Activated naive CD4-positive, alpha-beta T cell treated with anti-CD3 and anti-CD28 coated beads for 36 hours (primary cell): ENCODE measurements at places on chromosomes 5 and 9. TPM values are rescaled to one million over a fixed set of nuclear protein-coding genes. Genes with fewer than 3 reads are reported as not detected.

The PCDHAC1 gene
- not detected for total RNA-seq

The CDKN2B-AS1 gene
- total RNA-seq, result not detected

The BHMT2 gene
- not detected for total RNA-seq

The C5orf58 gene
- not detected for total RNA-seq

The C9orf50 gene
- not detected for total RNA-seq

The FKBP15 gene
- 14.7 TPM for total RNA-seq

DNA sequence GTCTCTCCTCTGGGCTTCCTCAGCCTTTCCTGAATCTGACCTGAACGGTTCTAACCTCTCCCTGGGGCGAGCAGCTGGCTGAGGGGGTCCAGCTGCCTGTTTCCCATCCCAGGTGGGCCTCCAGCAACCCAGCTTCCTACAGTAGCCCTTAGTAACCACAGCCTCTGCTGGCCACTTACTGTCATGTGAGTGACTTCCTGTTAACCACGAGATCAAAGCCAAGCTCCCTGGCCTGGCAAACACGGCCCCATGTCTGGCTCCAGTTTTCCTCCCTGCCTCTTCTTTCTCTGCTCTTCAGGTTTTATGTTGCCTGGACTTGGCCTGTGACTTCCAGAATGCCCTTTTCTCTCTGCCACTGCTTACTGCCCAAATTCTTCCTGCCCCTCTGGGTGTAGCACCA is 47.2 kb upstream of the DAB2IP start:
- peaks cover 37% of the 10 kb centered on the region for H3K27me3 ChIP-seq
- H3K27ac ChIP-seq, result no peak overlapping the region
- DNase-seq, result no peak
- H3K4me1 ChIP-seq, result peaks cover 3% of the 10 kb centered on the region
- no peak overlapping the region for H3K4me3 ChIP-seq
- no peaks in the 10 kb centered on the region for H3K36me3 ChIP-seq

DNA sequence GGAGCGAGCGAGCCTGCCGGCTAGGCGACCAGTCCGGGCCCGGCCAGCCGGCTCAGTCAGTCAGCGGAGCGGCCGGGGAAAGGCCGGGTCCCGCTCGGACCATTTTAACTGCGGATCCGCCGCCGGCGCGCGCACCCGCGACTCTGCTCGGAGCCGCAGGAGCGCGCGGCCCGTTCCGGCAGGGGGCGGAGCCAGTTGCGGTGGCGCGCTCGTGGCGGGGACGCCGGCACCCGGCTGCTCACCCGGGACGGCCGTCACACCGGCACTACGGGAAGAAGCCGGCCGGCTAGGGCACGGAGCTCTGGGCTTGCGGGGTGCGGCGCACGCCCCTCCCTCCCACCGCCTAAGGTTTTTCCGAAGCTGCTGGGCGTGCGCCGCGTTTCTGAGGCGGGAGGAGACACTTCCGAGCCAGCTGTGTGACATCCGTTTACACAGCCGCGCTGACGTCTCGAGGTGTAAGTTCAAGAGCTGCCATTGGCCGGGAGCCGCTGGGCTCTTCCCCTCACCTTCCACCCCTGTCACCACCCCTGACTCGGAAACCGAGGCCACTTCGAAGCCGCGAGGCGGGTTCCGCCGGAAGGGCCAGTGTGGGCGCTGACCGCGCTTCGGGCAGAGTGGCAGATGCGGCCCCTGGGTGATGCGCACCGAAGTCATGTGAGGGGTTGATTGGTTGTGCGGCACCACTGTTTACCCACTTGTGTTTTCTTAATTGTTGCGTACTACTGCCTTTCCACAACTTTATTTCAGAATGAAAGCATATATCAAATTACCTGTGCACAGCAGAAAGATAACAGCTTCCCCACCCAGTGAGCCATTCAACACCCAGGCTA is at the start of gene FBXL17:
Gene FBXL17, minus strand, starts transcription at position 145 of the 830 bp plus-strand sequence.
- peak within 1 kb of the TSS; percentile 82 for H3K4me3 ChIP-seq
- H3K36me3 ChIP-seq, result peaks cover 12% of the 10 kb centered on the region
- no peaks in the 10 kb centered on the region for H3K27me3 ChIP-seq

DNA sequence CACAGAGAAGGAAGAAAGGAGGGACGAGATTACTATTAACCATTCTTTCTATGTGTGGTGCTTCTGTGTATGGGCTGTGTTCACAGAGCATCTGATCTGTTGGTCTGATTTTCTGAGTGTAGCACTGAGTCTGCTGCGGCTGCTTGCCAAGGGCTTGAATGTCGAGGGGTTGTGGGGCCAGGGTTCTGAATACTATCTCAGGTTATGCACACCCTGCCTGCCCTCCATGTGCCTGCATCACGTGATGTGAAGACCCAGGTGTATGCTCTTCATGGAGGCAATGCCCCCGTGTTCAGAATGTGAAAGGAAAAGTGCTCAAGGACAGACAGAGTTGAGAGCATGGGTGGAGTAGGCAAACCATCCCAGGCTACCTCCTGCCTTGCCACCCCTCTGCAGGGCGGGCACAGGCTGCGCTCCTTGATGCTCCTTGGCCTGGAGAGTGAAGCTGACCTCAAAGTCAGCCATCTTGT is 254.9 kb downstream of the FANCC start:
- no peaks in the 10 kb centered on the region for H3K4me1 ChIP-seq
- no peak overlapping the region for H3K27ac ChIP-seq
- no peaks in the 10 kb centered on the region for H3K27me3 ChIP-seq
- no peak for DNase-seq

DNA sequence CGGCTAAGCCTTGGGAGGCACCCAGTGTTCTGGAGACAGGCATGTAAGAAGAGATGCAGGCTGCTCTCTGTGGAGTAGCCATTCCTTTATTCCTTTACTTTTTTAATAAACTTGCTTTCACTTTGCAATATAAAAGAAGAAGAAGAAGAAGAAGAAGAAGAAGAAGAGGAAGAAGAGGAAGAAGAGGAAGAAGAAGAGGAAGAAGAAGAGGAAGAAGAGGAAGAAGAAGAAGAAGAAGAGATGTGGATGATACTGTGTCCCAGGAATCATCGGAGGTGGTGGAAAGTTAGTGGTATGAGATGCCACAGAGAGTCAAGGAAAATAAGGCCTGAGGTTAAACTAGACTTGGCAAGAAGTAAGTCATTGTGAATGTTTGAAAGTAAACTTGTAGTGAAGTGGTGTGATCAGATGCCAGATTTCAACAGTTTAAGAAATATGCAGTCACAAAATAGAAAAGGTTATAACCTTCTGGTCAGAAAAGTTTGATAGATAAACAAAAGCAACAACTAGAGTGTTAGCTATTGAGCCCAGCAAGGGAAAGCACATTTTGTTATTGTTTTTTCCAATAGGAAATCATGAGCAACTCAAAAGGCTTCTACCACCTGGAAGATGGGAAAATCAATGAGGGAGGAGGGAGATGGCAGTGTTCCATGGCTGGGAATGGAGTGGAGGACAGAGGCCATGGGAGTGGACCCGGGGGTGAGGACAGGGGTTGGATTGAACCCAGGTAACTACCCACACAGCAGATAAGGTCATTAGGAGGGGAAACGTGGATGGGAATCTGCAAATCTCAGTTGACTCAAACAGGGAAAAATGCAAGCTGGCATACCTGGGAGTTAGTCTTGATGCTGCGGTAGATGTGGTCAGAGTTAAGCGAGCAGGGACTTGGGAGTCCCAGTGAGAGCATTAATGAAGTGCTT is 16.8 kb downstream of the AOPEP start:
- DNase-seq, result no peak
- no peaks in the 10 kb centered on the region for H3K27me3 ChIP-seq
- H3K4me1 ChIP-seq, result no peaks in the 10 kb centered on the region
- peaks cover 31% of the 10 kb centered on the region for H3K36me3 ChIP-seq
- no peak overlapping the region for H3K27ac ChIP-seq

DNA sequence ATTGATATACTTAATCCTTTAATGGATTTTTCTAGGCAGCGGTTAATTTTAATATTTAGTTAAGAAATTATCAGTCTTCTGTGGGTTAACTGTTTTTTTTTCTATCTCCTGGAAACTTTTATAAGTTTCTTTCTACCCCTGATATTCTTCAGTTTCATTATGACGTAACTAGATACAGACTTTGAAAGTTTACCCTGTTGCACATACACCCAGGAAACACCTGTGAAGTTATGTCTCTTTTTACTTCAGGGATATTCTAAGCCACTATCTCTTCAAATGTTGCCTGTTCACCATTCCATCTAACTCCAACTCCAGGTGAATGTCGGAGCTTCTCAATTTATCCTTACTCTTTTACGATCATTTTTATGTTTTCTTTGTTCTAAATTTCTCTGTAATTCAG is 329.0 kb downstream of the ICE1 start:
- no peak overlapping the region for H3K4me3 ChIP-seq
- DNase-seq, result no peak
- H3K27ac ChIP-seq, result no peak overlapping the region
- no peaks in the 10 kb centered on the region for H3K36me3 ChIP-seq

DNA sequence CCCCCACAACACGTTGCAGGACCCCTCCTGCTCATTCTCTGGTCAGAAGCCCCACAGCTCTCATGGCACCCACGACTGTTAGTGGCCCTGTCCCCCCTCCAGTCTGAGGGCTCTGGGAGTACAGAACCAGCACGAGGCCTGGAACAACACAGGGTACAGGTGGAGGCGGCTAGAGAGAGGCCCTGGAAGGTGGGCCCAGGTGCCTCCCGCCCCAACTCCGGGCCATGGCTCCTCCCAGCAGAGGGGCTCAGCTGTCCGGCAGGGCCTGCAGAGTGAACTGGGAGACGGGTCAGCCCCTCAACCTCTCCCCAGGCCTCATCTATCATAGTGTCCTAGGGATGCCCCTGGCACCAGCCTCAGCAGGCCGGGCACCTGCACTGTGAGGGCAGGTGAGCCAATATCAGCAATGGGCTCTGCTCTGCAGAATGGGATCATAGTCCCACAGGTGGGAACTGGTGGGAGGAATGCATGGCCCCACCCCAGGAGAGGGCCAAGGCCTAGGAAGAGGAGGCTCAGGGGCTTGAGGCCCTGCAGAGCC is 58.6 kb downstream of the BARX1 start:
- no peaks in the 10 kb centered on the region for H3K27me3 ChIP-seq
- peak; percentile 2 for DNase-seq
- H3K4me3 ChIP-seq, result no peak overlapping the region
- H3K4me1 ChIP-seq, result peaks cover 23% of the 10 kb centered on the region
- H3K27ac ChIP-seq, result no peak overlapping the region

GRCh38 chr5:94471521-94471920 is 146.9 kb downstream of the KIAA0825 start:
- no peaks in the 10 kb centered on the region for H3K36me3 ChIP-seq
- no peak for DNase-seq
- no peaks in the 10 kb centered on the region for H3K27me3 ChIP-seq

- DNase-seq, result no peak
- H3K27ac ChIP-seq, result no peak overlapping the region
- H3K36me3 ChIP-seq, result no peaks in the 10 kb centered on the region
Measured at GRCh38 chr9:134100040-134100439, 32.2 kb upstream of the BRD3 start.

- no peak overlapping the region for H3K27ac ChIP-seq
- H3K4me3 ChIP-seq, result no peak overlapping the region
- H3K36me3 ChIP-seq, result peaks cover 12% of the 10 kb centered on the region
- DNase-seq, result no peak
- peaks cover 5% of the 10 kb centered on the region for H3K4me1 ChIP-seq
Measured at GRCh38 chr9:94097788-94098414, 13.6 kb downstream of the PTPDC1 start.

DNA sequence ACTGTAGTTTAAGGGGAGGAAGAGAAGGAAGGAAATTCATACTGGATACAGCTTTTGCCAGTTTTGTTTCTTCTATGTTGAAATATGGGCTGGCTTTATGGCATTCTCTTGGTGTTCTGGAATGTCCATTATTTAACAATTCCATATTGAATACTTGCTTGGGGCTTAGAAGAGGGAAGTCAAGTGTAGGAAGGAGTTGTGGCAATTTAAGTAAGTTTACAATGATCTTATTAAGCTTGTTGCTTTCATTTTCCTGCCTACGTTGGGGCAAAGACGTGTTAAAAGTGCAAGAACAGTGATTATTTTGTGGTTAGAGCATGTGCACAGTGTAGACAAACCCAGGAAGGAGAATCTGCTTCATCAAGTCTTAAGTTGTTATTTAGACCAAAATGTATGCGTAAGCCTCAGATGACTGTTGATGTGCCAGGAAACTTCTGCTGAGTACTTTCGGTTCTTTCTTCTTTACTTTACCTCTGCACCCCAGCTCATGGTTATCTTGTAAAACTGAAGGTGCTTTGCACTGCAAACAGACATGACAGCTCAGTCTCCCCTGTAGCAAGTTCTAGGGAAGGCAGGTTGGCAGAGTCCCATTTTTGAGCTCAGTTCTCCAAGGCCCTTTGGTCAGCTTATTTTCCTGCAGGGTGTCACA is 75.8 kb downstream of the F2RL2 start:
- peak; percentile 65 for DNase-seq
- peak overlapping the region; percentile 91 for H3K27ac ChIP-seq
- H3K4me1 ChIP-seq, result peaks cover 74% of the 10 kb centered on the region
- no peaks in the 10 kb centered on the region for H3K36me3 ChIP-seq
- peak overlapping the region; percentile 63 for H3K4me3 ChIP-seq

DNA sequence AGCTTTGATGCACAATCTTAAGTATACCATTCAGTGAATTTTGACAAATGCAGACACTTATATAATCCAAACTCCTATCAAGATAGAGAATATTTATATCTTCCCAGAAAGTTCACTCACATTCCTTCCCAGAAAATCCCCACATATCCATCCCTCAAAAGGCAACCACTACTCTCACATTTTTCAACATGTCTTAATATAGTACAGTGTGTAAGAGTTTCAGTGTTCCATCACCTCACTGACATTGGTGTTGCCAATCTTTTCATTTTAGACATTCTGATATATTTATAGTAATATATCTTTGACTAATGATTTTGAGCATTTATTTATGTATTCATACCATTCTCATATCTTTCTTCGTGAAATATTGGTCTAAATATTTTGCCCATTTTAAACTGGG is 38.1 kb upstream of the JAK2 start:
- no peak for DNase-seq
- H3K27me3 ChIP-seq, result no peaks in the 10 kb centered on the region

DNA sequence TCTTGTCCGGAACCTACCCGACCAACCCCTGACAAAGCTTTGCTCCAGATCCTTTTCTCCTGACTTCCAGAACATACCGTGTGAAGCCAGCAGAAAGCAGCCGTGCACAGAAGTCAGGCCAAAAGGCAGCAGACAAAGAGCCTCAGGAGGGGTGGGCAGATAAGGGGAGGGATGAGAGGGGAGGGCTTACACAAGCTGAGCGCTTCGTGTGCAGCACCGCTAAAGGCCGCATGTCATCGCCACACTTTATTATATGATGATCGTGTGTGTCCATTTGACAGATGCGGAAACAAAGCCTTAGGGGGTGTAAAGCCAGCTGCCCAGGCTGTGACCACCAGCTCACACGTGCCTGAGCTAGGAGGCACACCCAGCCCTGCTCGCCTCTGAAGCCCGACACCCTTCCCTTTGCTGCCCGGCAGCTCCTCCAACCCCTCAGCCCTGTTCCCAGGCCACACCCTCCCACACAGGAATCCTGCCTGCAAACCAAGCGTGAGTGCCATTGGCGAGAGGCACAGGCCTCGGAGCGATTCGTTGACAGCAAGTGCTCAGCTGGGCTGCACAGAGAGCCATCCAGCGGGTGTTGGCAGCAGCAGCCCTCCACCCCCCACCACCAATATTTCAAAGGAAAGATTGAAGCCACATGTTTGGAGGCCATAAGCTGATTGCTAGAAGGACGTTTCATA is 170.5 kb upstream of the SMIM23 start:
- H3K4me3 ChIP-seq, result no peak overlapping the region
- H3K4me1 ChIP-seq, result no peaks in the 10 kb centered on the region
- peaks cover 6% of the 10 kb centered on the region for H3K27me3 ChIP-seq
- no peaks in the 10 kb centered on the region for H3K36me3 ChIP-seq
- DNase-seq, result no peak

GRCh38 chr5:159503236-159503635 is 172.9 kb upstream of the IL12B start:
- no peaks in the 10 kb centered on the region for H3K36me3 ChIP-seq
- no peak for DNase-seq
- no peak overlapping the region for H3K27ac ChIP-seq
- no peaks in the 10 kb centered on the region for H3K27me3 ChIP-seq
- H3K4me1 ChIP-seq, result peaks cover 2% of the 10 kb centered on the region
- no peak overlapping the region for H3K4me3 ChIP-seq
